ENCODE measurements at places on chromosomes 6 and 20.

GRCh38 chr20:32462900-32463641 lies 104.9 kb downstream of the ASXL1 start:
- no peak for DNase-seq

DNA sequence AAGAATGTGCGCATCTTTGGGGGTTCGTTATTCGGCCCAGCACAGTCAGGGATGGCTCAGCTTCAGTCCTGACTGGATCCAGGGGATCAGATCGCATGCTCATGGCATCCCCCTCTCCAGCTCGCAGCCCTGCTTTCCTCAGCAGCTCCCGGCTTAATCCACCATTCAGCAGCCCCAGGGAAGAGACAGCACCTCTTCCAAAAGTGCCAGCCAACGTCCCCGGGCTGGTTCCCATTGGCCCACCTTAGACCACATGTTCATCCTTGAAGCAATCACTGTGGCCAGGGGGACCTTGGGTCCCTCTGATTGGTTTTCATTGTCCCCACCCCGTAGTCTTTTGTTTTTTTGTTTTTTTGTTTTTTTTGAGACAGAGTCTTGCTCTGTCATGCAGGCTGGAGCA lies 188.7 kb downstream of the ZMYND8 start:
- no peak for DNase-seq

- DNase-seq, result peak; percentile 77
Observed at GRCh38 chr20:58623579-58624473, 27.3 kb upstream of the STX16 start.

GRCh38 chr20:50272724-50273446 lies 82.3 kb downstream of the CEBPB start:
- no peak for DNase-seq

DNA sequence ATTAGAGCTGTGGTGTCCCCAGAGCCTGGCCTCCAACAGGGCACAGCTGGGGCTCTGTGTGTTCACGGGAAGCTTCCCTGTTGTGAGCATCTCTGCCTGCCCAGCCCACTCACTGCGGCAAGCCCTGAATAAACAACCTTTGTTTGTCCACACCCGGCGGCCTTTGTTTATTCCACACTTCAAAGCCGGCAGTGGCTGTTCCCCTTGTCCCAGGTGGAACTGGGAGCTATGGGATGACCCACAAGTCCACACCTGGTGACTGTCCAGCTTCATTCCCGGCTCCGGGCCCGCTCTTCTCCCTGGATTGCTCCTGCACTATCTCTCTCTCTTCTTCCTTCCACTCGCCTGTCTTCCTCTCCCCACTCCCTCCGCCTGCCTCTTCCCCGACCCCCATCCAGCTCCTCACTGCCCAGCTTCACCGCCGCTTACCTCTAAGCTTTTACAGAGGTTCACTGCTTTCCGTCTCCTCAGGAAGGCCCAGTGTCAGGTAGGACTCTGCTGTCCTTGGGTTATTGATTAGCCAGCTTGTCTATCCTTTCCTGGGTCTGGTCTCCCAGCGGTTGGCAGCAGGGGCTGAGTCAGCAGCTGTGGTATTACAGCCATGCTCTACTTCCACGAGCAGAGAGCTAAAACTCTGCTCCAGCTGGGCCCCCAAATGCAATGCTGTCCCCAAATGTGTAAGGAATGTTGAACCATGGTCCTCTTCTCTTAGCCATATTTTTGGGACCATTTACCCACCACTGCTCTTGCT lies 17.8 kb downstream of the DACT2 start:
- no peak for DNase-seq

DNA sequence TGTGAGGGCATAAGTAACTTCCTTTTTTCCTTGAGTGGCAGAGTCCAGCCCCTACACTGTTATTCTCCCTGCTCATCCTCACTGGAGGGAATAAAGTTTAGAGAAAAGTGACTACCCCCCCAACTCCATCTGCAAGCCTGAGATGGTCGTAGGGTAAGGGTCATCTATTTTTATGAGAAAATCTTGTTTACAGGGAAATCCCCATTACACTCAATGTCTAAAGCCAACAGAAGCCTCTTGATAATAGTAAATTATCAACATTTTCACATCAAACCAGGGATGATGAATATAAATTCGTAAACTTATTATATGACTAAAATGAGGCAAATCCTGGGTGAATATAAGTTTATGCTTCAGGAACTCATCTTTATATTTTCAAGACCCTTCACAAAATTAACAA lies 174.0 kb upstream of the KCNK16 start:
- DNase-seq, result no peak

DNA sequence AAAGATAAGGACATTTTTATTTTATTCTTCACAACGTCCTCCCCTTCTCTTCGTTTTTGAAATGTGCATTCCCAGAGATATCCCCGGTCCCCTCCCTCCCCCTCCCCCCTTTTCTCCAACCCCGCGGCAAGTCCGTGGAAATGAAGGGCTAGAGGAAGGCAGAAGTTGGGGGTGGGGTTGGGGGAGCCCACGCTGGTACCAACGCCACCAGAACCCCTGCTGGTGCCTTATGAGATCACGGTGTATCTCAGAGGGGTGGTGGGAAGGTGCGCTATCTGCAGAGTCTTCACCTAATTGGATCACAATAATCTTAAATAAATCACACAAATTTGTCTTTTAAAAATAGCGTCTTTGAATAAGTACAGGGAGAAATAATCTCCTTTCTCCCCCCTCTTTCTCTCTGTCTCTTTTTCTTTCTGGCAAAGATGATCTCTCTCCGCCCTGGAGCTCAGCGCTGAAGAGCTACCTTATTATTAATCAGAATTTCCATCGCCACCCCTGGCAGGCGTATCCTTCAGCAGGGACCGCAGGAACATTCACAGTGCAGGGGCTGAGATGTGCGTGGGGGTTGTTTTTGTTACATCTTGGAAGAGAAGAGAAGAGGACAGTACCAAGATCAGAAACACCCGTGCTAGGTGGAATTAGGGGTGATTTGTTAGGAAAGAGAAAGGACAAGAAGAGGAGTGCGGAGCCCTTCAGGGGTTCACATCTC lies 915 bp downstream of the CLVS2 start:
- DNase-seq, result no peak
